Natural killer cell (primary cell): ENCODE measurements at places on chromosomes 6 and 20.

- DNase-seq, result peak; percentile 3
Observed at GRCh38 chr20:45962031-45962755, 9.8 kb downstream of the ZNF335 start.

- no peak for DNase-seq
Observed at GRCh38 chr20:36017048-36017951, 48.9 kb downstream of the CNBD2 start.

DNA sequence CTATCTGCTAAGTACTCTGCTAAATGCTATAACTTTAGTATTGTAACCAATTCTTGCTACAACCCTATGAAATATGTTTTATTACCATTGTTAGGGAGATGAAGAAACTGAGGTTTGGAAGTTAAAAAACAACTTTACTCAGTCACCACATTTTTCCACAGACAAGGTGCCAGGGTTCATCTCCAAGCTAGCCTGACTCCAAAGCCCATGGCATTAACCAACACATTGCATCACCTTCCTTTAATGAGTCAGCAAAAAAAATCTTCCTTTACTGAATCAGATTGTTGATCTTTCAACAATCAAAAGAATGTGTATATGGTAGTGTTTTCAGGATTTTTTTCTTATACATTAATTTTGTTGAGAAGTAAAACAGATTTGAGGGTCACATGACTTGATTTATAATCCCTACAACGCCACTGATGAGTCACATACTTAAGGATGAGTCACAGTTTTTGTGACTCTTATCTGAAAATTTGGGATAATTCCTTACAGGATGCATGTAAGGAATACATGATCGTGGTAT lies 41.5 kb downstream of the MAN1A1 start:
- DNase-seq, result no peak

DNA sequence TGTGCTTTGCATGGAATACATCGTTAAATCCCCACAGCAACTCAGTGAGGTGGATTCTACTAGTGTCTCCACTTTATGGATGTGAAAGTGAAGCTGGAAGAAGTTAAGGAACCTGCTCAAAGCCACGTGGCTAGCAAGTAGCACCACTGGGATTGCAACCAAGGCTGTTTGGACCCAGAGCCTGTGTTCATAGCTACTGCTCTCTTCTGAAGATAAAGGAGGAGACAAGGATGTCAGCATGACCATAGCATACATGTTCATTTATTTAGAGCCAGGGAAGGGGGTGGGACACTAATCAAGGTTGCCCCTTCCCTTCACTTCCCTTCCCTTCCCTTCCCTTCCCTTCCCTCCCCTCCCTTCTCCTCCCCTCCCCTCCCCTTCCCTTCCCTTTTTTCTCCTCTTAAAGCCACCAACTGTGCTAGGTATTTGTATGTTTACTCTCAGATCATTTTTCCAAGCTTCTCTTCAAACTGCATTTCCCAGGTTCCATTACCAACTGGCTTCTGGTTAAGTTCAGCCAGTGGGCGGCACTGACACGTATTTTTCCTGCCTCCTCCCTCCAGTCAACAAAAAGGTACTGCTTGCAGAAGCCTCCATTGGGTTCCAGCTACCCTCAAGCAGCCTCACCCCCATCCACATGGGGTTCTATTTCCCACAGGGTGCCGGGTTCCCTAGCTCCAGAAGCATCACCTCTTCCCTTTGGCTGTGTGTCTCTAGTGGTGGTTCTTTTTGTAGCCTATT lies 134.9 kb downstream of the BCAS1 start:
- no peak for DNase-seq

DNA sequence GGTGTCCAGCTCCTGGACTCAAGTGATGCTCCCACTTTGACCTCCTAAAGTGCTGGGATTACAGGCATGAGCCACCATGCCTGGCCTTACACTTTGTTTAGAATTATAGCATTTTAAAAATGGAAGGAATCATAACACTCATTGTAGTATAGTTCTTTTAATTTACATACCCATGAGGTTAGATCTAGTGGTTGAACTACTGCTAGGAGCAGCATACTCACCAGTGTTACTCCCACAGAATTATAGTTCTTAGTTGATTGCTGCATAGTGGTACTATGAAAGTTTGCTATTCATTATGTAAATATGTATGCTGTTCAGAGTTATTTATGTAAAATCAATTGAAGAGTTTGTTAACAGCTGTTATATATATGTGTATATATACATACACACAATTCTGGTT lies 85.4 kb downstream of the MYO6 start:
- no peak for DNase-seq

GRCh38 chr6:154001494-154002285 lies 37.4 kb upstream of the OPRM1 start:
- no peak for DNase-seq

DNA sequence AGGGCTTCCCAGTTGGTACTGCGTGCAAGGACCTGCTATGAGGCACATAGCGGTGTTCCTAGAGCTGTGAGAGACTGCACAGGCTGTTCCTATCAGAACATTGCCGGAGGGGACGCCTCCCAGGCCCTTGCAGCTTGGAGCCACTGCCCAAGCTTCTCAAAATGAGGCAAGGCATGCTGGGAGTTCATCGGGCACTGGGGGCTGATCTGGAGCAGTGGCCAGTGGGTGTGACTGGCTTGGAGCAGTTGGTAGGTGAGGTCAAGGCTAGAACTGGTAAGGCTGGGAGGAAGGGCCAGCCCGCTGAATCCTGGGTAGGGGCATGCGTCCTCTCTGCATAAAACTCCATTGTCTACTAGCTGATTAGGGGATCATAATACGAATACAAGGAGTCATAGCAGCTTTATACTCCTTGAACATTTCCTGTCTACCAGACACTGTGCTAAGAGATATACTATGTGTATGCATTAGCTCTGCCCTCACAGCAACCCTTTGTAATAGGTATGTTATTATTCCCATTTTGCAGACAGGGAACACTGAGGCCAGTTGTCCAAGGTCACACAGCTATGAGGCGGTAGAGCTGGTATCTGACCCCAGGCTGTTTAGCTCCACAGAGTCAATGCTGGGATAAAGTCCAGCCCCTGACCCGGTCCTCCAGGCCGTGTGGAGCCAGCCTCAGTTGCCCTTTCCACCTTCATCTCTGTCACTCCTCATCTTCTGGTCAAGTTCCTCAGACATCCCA lies 53.7 kb downstream of the DLGAP4 start:
- no peak for DNase-seq

DNA sequence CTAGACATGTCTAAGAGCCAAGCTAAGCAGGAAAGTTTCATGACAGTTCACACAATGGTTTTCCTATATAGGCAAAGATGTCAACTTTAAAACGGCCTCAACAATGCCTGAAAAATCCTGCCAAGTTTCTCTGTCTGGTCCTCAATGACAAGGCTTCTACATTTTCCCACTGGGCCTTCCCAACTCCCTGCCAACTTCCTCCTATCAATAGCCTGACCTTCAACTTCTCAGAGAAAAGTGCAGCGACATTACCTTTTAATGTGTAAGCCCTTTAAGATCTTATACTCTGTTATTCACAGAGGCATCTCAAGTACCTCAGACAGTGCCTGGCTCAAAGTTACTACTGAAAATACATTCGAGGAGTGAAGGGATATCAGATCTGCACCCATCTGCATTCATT lies 56.2 kb upstream of the BTBD3 start:
- DNase-seq, result no peak

DNA sequence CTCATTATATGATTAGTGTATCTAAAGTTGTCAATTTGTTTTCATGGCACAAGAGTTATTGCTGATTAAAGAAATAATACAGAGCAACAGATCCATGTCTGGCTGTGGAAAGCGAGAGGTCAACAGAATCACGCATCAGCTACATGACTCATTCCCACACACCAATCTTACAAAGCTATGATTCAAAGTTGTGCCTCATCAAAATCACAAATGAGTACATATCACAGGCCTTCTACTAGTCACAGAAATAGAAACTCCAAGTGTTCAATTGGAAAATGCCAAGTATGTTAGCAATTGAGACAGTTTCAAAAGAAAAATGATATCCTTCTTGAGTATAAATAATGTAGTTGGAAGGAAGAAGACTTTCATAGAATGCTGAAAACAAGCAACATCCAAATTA lies 57.8 kb upstream of the NKAIN2 start:
- no peak for DNase-seq

DNA sequence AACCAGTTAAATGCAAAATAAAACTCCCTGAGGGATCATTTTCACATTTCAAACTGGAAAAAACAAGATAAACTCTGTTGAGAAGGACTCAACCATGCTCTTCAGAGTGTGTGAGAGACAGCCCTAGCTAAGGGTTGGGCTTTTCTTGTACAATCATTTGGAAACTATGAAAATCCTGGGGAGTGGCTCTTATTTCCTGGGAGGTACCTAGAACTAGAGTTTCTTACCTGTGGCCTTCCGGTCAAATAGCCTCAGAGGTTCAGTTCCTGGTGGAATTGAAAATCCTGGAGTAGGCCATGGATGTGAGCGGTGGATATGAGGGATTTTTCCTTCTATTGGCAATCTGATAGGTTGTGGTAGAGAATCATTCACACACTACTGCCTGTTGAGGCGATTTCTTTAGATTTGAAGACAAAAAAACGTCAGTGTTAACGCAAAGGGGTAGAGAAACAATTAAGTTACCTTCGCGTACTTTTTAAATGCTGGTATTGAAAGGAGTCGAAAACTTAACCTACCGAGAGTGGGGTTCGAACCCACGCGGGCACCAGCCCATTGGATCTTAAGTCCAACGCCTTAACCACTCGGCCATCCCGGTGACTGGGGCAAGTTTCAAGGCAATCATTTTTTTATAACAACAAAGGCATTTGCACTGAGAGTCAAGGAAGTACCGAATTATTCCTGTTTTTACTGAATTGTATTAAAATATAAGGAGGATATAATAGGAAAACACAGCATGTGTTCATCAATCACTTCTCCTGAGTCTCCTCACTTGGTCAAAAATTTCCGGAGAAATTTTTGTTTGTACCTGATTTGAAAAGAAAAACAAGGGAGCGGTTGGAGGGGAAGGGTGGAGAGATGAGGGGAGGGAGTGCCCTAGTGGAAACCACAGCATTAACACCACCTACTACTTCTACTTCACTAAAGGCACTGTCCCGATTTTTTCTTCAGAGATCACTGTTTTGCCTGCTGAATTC lies 191.3 kb downstream of the OR2B2 start:
- DNase-seq, result no peak

- DNase-seq, result no peak
Observed at GRCh38 chr6:75397656-75398465, 95.7 kb downstream of the FILIP1 start.
